Fibroblast of the aortic adventitia (primary cell): ENCODE measurements at places on chromosomes 11 and 22. TPM values are rescaled to one million over a fixed set of nuclear protein-coding genes. Genes with fewer than 3 reads are reported as not detected.
A peak's percentile ranks its signal among the peaks of the same experiment; 100 is the strongest.

DNA sequence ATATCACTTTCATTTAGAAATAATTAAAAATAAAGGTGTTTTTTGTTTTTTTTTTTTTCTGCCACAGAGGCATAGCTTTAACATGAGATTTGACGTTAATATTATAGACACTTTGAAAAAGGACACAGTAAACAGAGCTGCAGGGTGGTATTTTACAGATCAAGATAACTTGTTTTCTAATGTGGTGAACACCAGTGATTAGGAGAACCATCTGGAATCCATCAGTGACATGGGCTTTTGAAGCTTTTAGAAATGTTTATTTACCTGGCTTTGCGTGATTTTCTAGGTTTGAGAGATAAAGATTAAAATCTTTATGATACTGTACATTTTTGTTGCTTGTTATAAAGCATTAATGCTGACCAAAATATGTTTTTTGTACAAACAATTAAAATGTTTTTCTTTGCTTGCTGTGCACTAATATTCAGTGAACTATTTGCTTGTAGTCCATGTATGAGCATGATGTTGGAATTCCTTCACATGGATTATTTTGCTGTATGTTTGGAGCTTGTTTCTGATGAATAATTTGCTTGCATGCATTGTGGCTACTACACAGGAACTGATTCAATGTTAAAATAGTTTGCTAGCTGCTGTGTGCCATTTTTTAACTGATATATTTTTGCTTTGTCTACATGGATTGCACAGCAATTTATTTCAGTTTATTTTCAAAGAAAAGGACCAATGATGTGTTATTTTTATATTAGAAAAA, 352.1 kb upstream of the NARS2 start:
- peak; percentile 53 for DNase-seq

DNA sequence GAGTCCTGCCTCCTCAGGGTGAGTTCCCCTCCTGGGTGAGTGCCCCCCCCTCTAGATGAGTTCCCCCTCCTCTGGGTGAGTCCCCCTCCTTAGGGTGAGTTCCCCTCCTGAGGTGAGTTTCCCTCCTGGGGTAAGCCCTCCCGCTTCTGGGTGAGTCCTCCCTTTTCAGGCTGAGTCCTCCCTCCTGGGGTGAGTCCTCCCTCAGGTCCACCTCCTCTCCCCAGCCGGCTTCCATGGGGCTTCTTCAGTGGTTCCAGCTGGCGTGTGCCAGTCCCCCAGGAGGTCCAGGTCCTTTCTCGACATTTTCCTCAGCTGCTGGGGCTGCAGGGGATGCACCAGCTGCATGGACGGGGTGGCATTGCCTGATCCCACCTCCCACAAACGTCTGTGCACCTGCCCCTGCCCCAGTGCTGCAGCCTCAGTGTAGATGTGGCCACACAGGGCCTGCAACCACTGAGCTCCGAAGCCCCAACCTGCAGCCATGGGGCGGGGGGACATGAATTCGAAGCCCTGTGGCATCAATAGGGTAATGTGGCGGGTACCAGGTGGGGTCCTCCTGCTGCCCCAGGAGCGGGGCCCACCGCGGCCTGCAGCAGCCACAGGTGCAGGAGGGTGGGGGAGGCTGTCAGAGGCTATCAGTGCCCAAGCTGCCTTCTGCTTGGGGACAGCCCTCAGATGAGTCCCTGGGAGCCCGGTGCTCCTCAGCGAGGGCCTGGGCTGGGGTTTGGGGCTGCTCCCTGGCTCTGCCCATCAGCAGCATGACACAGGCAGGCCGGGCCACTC, 101.3 kb upstream of the FGF3 start:
- DNase-seq: no peak

- DNase-seq: no peak
Measured at GRCh38 chr11:61352038-61352437, 9.6 kb downstream of the CYB561A3 start.

DNA sequence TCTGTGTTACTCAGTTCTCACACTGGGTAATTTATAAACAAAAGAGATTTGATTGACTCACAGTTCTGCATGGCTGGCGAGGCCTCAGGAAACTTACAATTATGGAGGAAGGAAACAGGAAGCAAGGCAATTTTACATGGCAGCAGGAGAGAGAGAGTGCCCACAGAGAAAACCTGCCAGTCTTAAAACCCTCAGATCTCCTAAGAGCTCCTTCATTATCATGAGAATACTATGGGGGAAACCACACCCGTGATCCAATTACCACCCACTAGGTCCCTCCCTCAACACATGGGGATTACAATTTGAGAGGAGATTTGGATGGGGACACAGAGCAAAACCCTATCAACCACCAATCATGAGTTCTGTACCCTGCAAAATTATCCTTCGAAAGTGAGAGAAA, 1180.8 kb downstream of the JRKL start:
- no peak for DNase-seq

Gene OR5B21
- not detected in 2 replicates for total RNA-seq
